ENCODE measurements at places on chromosomes 4 and X.

DNA sequence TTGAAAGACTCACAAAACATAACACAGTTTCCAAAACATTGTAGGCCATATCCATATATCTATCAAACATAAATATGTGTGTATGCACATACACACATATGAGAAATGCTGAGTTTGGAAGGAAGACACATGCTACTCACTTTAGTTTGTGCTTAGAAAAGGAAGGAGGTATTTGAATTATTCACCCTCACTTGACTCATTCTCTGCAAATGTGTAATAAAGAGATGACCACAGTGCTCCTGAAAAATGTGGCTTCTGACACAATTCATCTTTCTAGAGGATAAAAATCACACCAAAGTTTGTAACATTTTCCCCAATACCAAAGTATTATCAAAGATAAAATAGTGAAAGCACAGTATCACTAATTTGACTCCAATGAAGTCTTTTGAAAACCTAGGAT lies 950.1 kb downstream of the FAT4 start:
- no peak for DNase-seq

- DNase-seq, result no peak
These were observed 5.1 kb downstream of the SLC2A9 start for GRCh38 chr4:10016169-10016568.

- peak; percentile 58 for DNase-seq
These were observed 218.7 kb downstream of the BMPR1B start for GRCh38 chr4:94976371-94977011.

DNA sequence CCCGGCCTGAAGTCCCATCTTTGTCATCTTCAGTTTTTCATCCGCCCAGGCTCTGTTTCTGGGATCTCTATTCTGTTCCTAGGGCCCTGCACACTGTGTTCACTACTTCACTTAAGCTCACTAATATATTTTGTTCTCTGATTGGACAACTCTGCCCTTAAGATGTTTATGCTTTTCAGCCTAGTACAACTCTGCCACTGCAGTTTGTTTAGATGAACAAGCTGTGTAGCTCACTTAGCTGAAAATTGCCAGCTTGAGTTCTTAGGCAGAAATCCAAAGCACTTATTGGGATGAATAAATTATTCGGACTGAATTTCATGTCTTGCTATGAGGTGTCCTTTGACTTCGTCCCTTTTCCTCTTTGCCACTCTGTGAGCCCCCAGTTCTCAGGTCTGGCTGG lies 60.8 kb downstream of the NYX start:
- DNase-seq, result no peak

GRCh38 chrX:74550295-74550802 lies 64.1 kb downstream of the RLIM start:
- DNase-seq, result no peak

DNA sequence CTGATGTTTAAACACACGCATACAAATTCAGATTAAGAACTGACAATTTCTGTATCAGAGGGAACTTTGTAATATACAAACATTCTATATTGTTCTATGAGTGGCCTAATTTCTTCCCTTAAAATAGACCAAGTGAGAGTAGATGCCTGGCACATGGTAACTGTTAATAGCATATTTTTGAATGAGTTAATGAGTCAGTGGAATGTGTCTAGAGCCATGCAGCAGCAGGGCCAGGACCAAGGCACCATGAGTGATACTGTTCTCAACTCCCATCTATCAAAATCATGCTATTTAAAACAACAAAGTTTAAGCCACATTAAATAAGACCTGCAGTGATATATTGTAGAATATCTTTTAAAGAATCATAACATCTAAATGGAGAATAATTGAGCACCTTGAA lies 98.3 kb downstream of the ARHGAP24 start:
- DNase-seq, result no peak

GRCh38 chrX:31331928-31332327 lies 260.1 kb upstream of the FTHL17 start:
- DNase-seq, result no peak

GRCh38 chrX:153623310-153624029 lies 23.5 kb upstream of the DUSP9 start:
- no peak for DNase-seq

GRCh38 chr4:4524364-4524763 lies 17.5 kb downstream of the STX18 start:
- no peak for DNase-seq

DNA sequence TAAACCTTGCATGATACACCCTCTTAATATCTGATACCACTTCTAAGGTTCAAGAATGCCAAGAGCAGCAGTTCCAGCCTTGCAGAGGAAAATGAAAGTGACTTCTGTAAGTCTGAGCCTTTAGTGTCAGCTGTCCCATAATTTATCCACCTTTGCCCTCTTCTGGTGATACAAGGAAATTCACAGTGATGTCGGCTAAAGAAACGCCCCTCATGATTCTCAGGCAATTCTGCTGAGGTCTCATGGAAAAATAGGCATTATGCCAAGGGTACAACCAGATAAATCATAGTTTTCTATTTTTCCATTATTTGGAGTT lies 172.2 kb upstream of the CXCL13 start:
- no peak for DNase-seq
